WERI-Rb-1 (cell line): ENCODE measurements at places on chromosomes 12 and 14.

- no peak for DNase-seq
Observed at GRCh38 chr12:109064143-109064542, 11.8 kb downstream of the USP30 start.

DNA sequence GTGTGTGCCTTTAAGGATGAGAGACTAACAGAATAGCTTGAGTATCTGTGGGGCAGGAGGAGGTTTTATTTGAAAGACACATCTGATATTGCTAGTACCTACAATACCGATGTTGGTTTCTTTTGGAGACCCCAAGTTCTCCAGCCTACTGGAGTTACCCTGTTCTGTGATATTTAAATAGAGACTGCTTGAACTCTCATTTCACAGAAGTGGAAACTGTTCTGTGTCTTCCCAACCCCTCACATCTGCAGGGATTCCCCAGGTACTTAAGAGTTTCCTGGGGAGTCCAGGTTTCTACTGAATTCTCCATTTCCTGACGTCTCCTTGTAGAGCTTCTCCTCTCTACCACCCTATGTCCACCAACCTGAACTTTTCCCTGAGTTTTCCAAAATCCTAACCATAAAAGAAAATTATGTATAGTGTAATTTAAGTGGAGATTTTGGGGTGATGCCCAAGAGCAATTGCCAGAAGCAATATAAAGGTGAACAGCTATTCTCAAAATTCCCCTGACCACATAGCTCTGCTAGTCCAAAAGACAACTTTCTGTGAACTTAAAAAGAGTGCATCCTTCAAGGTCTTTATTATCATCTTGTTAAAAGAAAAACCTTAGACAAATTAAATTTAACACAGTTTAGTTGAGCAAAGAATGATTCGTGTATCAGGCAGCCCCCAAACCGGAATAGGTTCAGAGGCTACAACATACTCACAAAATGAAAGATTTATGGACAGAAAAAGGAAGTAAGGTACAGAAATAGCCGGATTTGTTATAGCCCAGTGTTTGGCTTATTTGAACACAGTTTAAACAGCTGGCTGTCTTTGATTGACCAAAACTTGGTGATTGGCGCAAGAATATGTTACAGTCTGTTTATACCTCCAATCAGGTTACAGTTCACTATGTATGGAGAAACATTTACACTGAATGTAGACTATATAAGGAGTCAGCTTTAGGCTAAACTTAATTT lies 373.4 kb downstream of the NUAK1 start:
- DNase-seq: no peak

DNA sequence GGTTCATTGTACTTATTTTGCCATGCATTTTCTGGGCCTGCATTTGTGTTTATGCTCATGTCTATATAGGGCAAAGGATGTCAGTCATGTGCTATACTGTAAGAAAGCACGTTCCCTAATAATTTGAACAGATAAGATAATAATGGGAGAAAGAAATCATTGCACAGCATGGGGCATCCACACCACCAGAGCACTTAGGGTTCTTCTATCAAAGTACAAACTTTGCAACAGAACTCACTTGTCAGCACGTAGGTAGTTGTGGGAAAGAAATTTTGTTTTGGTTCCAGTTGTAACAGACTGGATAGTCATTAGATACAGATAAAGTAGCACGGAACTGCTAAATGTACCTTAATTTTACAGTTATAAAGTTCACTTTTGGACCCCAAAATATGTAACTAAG lies 10.1 kb downstream of the PPP1CC start:
- no peak for DNase-seq

GRCh38 chr12:12476857-12477531 lies 85.7 kb downstream of the DUSP16 start:
- no peak for DNase-seq

GRCh38 chr12:72509891-72510290 lies 237.7 kb downstream of the TRHDE start:
- no peak for DNase-seq

DNA sequence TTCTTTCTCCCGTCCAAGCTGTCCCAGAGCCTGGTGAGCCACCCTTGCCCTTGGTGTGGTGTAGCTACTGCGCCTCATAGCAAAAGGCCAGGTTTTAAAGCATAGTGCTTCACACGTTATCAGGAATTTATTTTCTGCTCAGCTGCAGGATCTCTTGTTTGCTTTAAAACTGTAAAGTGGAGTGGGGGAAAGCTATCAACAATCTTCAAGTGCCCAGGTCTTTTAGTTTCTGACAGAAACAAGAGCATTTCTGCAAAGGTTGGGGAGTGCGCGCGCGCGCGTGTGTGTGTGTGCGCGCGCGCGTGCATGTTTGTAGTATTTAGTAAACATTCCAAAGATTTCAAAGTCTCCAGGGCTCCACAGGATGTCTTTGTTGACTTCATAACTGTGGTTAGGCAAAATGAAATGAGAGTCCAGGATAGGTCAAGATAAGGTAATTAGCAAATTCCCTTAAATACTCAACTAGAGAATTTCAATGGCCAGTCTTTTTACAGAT lies 45.5 kb downstream of the EML1 start:
- DNase-seq: no peak

- no peak for DNase-seq
Observed at GRCh38 chr12:56632701-56633467, 2.8 kb upstream of the BAZ2A start.

- no peak for DNase-seq
Observed at GRCh38 chr12:85237327-85237726, 42.7 kb upstream of the ALX1 start.

DNA sequence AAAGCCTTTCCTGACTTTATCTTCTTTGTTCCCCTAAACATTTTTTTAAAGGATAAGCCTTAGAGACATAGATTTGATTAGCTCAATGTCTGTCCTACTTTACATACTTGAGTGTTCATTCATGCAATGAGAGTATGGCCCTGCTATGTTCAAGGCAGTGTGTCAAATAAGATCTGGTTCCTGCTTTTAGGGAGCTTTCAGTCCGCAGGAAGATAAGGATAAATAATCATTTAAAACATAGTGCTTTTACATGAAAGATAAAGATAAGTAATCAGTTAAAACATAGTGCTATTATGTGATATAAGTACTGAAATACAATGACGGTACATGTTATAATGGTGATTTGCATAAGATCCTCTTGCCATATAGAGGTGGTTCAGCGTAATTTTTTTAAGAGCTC lies 378.3 kb upstream of the PRICKLE1 start:
- DNase-seq: no peak

GRCh38 chr12:121817648-121818043 lies 13.8 kb downstream of the SETD1B start:
- no peak for DNase-seq

DNA sequence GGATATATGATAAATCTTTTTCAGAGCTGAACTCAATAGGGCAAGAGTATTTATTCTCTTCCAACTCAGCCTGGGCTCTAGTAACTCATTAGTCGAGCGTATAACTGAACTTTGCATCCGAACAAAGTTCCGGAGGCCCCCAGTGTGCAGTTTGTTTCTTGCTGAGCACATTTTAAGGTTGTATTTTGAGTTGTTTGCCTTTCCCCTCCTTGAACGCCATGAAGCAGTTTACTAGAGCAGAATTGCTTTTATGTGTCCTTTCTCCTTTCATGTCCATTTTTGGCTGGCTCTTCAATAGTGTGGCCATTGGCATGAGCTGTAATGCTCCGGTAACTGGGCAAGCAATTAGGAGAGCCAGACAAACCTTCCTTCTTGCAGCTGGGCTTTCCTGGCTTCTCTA lies 105.3 kb downstream of the WIF1 start:
- no peak for DNase-seq

DNA sequence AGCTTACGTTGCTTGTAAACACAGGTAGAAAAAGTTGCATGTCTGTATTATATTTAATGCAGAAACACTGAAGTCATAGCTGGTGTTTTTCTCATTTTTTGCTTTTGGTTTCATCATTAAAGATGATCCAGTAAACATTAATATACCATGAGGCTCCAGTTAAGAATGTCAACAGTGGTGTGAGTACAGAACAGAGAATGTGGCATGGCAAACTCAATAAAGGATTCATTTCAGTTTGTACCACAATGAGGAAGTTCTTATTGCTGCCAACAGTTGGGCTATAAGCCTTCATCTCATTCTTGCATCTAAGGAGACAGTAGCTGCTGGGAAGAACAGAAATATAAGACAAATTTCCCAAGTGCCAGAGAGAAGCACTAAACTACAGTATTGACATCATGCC lies 72.1 kb upstream of the ST8SIA1 start:
- DNase-seq: no peak

- DNase-seq: no peak
Observed at GRCh38 chr12:85507456-85507855, 227.4 kb downstream of the ALX1 start.

GRCh38 chr14:97359341-97359740 lies 562.2 kb downstream of the VRK1 start:
- no peak for DNase-seq

DNA sequence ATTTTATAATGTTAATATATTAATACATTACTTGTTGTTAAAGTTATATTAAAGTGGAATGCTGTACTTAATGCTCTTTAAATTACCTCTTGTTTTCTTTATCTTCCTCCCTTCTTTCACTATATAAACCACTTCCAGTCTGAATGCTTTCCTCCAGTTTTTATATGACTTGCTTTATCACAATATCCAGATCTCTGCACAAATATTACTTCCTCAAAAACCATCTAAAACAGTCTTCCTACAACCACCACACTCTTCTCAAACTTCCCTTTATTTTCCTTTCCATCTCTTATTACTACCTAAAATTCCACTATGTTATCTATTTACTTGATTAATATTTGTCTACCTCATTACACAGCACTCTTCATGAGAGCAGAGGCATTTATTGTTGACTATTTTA lies 956.6 kb downstream of the LRFN5 start:
- no peak for DNase-seq

GRCh38 chr14:104280902-104281767 lies 142.7 kb downstream of the KIF26A start:
- DNase-seq: no peak

GRCh38 chr14:90429236-90429635 lies 32.4 kb downstream of the CALM1 start:
- DNase-seq: no peak
